ENCODE measurements at places on chromosomes 7 and 10.
A peak's percentile ranks its signal among the peaks of the same experiment; 100 is the strongest.

DNA sequence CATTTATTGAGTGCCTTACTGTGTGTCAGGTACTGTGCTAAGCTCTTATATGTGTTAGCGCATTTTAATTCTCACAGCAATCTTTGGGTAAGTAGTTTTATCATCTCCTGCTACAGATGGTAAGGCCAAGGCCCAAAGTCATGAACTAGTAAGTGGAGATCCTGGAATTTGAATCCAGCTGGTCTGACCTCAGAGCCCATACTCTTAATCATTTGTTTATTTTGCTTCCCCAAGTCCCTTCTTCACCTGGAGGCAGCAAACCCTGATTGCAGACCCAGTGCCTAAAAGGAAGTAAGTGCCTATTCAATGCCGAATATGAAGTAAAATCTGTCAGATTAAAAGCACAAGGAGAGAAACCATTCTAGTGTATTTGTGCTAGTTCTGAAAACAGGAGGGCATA lies 182.9 kb upstream of the TCF7L2 start:
- no peak for DNase-seq

GRCh38 chr7:50229964-50230363 lies 74.6 kb upstream of the IKZF1 start:
- DNase-seq, result peak; percentile 81

GRCh38 chr10:28684986-28685580 lies 7.8 kb downstream of the BAMBI start:
- no peak for DNase-seq

DNA sequence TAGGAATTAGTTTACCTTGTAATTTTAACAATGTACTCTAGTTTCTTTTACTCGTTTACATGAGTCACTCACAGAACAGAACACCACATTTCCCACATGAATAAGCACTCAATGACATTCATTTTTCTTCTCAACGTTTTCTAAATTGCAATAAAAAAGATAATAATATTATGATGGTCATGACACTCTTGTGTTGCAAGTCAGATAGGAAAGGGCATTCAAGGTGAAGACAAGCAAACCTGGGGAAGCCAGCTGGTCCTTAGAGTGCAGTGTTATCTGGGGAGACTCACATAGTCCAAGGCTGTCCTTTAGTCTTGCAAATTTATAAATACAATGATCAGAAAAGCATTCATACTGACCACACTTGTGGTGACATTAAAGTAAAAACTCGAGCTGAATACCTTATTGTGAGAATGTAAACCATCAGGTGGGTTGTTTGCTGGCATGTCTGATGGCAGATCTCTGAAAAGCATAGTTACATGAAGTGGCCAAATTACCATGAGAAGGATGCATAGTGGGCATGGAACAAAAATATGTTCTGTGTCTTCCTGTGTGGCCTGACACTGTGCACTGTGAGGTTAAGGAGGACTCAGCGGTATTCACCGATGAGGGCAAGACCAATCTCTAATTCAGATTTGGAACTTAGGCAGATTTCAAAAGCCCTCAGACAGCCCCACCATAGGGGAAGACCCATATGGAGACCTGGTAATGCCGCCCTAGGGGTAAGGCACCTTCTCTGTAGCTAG lies 158.9 kb upstream of the ASAH2 start:
- DNase-seq, result peak; percentile 70

DNA sequence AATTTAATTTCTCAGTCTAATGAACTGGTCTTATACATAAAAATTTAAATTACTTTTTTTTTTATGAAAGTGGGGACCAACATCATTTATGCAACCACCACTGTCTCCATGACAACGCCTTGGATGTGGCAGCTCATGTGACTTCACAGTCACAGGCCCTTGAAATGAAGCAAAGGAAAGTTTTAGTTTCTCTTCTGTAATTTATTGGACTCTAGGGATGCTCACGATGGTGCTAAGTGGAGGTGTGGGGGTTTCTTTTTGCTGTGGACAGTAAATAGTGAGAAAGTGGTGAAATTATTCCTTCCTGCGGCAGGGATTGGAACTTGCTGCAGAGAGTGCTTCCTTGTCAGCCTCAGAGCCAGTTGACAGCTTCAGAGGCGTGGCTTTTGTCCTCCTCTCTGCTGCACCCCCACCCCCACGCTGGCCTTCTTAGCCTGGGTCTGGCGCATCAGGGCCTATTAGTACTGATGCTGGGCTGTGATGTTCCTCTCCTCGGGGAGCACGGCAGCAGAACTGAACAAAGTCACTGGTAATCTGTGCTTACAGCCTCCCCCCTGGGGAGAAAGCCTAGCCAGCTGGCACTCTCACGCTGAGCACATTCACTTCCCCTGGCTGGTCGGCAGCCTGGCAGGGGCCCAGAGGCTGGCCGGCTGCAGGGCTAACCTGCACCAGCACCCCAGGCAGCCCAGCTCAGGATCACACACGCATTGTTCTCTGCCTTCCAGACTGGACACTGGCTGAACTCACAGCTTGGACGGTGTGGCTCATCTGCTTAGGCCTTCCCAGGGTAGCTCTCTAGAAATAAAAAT lies 517.5 kb upstream of the GALNT17 start:
- no peak for DNase-seq

- DNase-seq, result no peak
Measured at GRCh38 chr10:49150426-49150825, 16.6 kb upstream of the FAM170B start.

GRCh38 chr10:71264345-71265200 lies 52.2 kb downstream of the UNC5B start:
- peak; percentile 13 for DNase-seq

DNA sequence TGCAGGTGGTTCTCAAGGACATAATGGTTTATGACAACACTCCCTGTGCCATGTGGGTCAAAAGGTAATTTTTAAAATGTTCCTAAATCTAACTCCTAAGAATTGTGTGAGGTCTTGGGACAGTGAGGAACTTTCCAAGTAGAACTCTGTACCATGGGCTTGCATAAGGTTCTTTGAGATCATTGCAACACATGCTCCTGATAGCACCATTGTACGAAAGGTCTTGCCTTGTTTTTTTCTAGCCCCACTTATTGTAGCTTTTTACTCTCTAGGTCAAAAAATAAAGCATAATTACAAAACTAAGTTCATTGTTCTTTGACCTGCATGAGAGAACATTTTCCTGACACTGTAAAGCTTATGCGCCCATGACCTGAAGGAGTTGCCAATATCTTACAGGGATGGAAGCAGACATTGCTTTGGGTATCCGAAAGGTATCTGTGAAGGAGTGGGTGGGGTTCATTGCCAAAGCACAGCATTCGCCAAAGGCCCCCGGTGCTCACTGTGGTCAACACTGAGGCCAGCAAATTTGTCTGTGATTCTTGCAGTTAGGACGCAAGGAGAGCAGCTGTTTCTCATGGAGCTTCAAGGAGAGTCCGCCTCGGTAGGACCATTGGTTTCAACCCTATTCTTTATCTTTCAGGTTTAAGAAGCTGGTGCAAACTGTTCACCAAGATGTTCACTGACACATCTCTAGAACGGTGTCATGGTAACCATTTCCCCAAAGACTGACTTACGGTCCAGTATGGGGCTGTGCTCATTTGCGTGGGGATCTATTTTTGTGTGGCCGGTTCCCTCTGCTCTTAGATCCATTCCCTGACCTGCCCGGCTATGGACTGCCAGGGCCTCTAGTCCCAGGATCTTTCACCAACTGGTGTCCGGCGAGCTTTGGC lies 7.6 kb upstream of the PRKAG2 start:
- no peak for DNase-seq

DNA sequence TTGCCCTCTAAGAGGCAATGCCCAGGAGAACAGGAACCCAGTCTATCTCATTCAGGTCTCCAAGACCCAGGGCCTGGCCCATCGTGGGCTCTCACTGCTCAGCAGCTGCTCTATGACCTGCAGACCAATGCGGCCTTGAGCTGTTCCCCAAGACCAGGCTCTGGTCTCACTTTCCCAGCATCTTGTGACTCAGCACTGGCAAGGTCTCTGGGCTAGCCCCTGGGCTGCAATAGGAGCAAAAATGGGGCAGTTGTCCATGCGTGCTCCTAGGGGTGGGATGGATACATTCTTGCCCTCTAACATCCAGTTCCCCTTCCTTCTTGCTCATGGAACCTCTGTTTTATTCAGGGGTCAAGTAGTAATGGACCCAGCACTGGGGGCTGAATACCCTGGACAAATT lies 13.5 kb downstream of the GCK start:
- DNase-seq, result no peak

DNA sequence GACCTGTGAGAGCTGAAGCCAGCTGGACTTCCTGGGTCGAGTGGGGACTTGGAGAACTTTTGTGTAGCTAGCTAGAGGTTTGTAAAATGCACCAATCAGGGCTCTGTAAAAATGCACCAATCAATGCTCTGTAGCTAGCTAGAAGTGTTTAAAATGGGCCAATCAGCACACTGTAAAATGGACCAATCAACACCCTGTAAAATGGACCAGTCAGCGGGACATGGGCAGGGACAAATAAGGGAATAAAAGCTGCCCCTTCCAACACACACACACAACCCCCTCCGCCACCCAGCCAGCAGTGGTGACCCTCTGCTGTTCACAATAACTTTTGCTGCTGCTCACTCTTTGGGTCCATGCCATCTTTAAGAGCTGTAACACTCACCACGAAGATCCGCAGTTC lies 7.1 kb downstream of the ZNF511 start:
- no peak for DNase-seq

DNA sequence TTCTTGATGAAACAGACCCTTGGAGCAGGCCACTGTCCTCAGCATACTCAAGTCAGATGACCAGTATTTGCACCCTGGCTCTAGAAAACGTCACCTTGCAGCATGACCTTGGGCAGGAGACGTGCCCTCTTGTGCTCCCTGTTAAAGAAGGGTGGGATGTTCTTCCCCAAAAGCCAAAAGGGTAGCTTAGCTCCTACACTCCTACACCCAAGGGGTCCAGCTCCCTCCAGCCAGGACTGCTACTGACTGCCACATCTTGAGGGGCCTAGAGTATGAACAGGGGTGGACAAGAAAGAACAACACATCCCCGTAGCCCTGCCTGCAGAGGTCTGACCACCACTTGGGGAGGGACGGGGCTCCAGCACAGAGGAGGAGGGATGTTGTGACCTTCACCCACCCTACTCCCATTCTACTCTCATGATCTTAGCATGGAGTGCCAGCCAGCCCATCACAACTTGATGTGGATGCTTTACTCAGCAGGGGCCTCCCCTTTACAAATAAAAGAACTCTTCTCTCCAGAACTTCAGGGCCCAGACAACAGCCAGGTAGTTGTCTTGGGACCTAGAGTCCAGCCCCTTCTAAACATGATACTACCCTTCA lies 165.3 kb upstream of the ZMIZ1 start:
- no peak for DNase-seq

DNA sequence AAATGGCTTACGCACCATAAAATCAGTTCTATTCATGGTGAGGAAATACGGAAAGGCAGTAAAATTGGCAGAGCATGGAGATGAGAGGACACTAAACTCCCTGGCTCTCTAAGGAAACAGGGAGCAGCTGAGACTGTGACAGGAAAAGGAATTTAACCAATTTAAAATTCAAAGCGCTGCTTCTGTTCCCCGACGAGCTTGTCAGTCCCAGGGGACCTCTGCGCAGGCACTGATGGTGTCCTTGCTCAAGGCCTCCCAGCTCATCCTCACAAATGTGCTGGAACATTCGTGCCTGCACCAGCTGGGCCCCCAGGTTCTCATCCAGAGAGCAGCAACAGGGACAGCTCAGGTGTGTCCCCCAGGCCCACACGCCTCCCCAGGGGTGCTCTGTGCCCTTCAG lies 101.4 kb downstream of the MAD1L1 start:
- no peak for DNase-seq

DNA sequence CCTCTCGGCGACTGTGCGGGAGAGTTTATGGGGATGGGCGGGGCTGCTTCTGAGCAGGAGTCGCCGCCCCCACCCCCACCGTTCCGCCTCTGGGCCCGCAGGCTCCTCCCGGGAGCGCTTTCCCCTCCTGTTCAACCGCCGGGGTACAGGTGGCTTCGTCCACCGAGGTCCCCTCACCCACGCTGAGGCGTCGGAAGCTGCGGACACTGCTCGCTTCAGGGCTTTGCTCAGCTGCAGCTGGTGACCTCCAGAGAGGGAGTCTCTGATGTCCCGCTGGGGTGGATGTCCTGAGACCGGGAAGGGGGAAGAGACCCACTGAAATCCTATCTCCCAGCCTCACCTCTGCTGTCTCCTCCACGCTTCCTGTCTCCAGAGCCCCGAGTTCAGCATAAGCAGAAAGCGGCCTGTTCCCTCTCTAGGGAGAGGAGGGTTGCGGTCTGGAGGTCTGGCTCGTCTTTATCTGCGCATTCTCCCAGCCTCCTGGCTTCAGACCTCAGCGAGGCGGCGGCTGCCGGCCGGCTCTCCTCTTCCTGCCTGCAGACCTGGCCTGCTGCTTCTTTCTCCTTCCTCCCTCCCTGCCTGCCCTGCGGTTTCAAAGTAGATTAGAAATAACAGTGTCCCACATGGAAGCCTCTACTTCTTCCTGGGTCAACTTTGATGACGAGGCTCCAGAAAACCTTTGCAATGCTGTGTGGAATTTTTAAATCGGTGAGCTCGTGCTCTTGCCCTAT lies 1.8 kb downstream of the CYP2E1 start:
- DNase-seq, result peak; percentile 68

DNA sequence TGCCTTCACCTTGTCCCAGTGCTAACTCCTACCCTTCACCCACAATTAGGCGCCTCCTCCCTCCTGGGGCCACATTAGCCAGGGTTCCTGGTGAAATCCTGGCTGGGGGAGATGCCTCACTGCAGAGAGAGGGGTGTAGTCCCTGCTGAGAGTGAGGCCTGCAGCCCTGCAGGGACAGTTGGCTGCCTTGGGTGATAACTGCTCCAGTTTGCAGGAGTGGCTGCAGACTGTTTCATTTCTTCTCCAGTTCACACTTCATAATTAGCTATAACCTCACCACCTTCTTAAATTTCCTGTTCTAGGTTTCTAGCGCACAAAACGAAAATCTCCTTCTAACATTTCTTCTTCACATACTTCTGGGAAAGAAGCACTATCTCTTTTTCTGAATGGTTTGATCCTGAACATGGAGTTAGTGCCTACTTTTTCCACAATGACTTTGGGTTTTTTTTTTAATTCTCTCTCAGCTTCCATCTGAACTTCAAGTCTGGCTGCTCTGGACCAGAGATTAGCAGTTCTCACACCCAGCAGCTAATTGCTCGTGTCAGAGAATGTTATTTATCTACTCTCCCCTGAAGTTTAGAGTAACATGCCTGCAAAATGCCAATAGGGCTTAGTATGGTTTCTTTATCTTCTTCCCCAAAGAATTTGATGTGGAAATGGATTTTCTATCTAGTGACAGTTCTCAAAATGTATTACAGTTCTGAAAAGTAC lies 15.5 kb upstream of the JAZF1 start:
- DNase-seq, result peak; percentile 89

All from hematopoietic multipotent progenitor cell treated with erythropoietin and hydrocortisone succinate and interleukin-3 and kit ligand, for 6 days (in vitro differentiated cells).